A549 treated with dexamethasone at 1 μM for 4 hours (cell line): ENCODE measurements at places on chromosomes 2 and 18. TPM values are rescaled to one million over a fixed set of nuclear protein-coding genes. Genes with fewer than 3 reads are reported as not detected.

Gene MYO3B
- total RNA-seq: not detected in 5 replicates

Gene NEU2
- not detected in 5 replicates for total RNA-seq

Gene SERPINB11
- total RNA-seq: 0.08 to 0.22 TPM in 2 of 5 replicates, not detected in the others

Gene GPR45
- not detected in 5 replicates for total RNA-seq

Gene ACADL
- 0.06 to 0.14 TPM (median 0.07 TPM) in 3 of 5 replicates, not detected in the others for total RNA-seq

Gene EGR4
- total RNA-seq: 0.09 to 0.27 TPM (median 0.12 TPM) in 5 replicates

Gene PDIA6
- total RNA-seq: 311 to 376 TPM (median 357 TPM) in 5 replicates

Gene TRIM54
- total RNA-seq: 0.67 to 1.2 TPM (median 0.81 TPM) in 5 replicates

Gene FAM237A
- total RNA-seq: not detected in 5 replicates

Gene UGT1A4
- 0.07 TPM in 1 of 5 replicates, not detected in the others for total RNA-seq

Gene PPP1R1C
- total RNA-seq: 1.1 to 2.3 TPM (median 1.5 TPM) in 5 replicates

Gene ALPP
- 14.4 to 22.1 TPM (median 20.3 TPM) in 5 replicates for total RNA-seq

Gene KCNK3
- total RNA-seq: 0.45 to 0.86 TPM (median 0.64 TPM) in 5 replicates
